ENCODE measurements at places on chromosomes 13 and 19. TPM values are rescaled to one million over a fixed set of nuclear protein-coding genes. Genes with fewer than 3 reads are reported as not detected.
A peak's percentile ranks its signal among the peaks of the same experiment; 100 is the strongest.

The ZNF610 gene
- total RNA-seq: not detected

- H3K27me3 ChIP-seq: no peaks in the 10 kb centered on the region
- no peak for DNase-seq
- peak overlapping the region; percentile 89 for H3K27ac ChIP-seq
- peaks cover 13% of the 10 kb centered on the region for H3K36me3 ChIP-seq
- H3K4me3 ChIP-seq: peak overlapping the region; percentile 71
Measured at GRCh38 chr19:13014101-13014920, 19.0 kb downstream of the NFIX start.

The TMEM38A gene
- 4.5 TPM for total RNA-seq

The ZNF414 gene
- total RNA-seq: 27.2 TPM

GRCh38 chr13:35347679-35348205, 128.7 kb downstream of the MAB21L1 start:
- H3K36me3 ChIP-seq: no peaks in the 10 kb centered on the region
- H3K27ac ChIP-seq: no peak overlapping the region
- DNase-seq: no peak
- H3K4me3 ChIP-seq: no peak overlapping the region
- no peaks in the 10 kb centered on the region for H3K4me1 ChIP-seq
- H3K27me3 ChIP-seq: no peaks in the 10 kb centered on the region

The KCNRG gene
- 0.28 TPM for total RNA-seq

DNA sequence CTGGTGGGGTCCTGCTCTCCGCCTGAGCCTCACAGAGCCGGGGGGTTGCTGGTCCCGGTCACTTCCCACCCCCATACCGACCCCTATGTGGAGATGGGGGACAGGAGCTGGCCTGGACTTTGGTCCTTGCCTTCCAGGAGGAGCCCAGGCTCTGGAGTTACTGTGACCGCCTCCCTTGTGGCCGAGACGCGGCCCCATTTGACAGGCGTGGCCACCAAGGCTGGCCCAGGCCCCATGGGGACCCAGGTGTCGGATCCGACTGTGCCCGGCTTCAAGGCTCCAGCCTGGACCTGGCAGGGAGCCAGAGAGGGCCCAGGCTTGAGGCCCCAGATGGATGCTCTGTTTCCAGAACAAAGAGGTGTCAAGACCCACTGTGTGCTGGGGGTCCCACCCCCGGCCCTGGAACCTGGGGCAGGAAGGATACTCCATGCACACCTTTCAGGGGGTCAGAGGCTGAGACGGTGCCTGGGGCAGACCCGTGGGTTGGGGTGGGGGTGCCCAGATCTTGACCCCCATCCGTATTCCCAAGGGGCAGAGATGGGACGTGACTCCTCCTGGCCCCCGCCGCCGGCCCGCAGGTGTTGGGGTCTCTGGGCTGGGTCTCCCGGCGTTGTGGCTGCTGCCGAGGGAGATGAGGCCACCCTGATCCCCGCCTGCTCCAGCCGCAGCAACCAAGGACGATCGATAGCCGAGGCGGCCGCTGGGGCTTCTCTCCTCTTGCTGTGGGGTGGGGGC, 47.8 kb upstream of the TCF3 start:
- H3K27me3 ChIP-seq: peaks cover 26% of the 10 kb centered on the region
- H3K4me1 ChIP-seq: peaks cover 6% of the 10 kb centered on the region
- no peak overlapping the region for H3K4me3 ChIP-seq
- no peak overlapping the region for H3K27ac ChIP-seq
- peaks cover 6% of the 10 kb centered on the region for H3K36me3 ChIP-seq

DNA sequence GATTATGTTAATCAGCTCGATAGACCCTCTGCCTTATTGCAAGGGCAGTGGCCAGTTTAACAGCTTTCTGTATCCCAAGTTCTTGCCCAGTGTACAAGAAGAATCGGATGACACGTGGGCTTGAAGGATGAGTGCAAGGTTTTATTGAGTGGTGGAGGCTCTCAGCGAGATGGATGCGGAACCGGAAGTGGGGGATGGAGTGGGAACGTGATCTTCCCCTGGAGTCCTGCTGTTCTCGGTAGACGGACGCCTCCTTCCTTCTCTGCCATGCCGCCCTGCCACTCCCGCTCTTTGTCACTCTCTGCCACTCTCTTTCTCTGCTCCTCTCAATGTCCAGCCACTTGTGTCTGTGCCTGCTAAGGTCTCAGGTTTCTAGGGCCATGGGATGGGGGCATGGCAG, 21.0 kb downstream of the RFXAP start:
- peaks cover 6% of the 10 kb centered on the region for H3K36me3 ChIP-seq
- no peak for DNase-seq
- no peaks in the 10 kb centered on the region for H3K27me3 ChIP-seq
- H3K4me3 ChIP-seq: no peak overlapping the region
- H3K4me1 ChIP-seq: no peaks in the 10 kb centered on the region

GRCh38 chr19:55086730-55087541, 11.3 kb downstream of the EPS8L1 start:
- DNase-seq: no peak
- no peak overlapping the region for H3K4me3 ChIP-seq
- H3K27ac ChIP-seq: no peak overlapping the region

DNA sequence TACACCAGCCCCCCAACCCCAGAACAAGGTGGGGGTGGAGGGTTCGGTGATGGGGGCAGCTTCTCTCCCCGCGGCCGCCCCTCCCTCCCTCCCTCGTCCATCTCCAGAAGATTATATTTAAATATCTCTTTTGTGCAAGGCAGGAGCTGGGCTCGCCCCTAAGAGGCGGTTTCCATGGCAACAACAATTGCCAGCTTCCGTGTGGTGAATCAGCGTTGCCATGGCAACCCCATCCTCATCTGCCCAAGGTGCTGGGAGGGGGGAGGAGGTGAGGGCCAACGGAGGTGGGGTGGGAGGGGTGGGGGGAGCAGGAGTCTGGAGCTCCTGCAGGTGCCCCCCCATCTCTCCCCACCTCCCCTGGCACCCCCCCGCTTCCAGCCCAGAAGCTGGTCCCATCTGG, 46.4 kb downstream of the CELF5 start:
- peak; percentile 45 for DNase-seq
- no peak overlapping the region for H3K27ac ChIP-seq
- H3K36me3 ChIP-seq: no peaks in the 10 kb centered on the region
- peaks cover 57% of the 10 kb centered on the region for H3K27me3 ChIP-seq
- no peak overlapping the region for H3K4me3 ChIP-seq

DNA sequence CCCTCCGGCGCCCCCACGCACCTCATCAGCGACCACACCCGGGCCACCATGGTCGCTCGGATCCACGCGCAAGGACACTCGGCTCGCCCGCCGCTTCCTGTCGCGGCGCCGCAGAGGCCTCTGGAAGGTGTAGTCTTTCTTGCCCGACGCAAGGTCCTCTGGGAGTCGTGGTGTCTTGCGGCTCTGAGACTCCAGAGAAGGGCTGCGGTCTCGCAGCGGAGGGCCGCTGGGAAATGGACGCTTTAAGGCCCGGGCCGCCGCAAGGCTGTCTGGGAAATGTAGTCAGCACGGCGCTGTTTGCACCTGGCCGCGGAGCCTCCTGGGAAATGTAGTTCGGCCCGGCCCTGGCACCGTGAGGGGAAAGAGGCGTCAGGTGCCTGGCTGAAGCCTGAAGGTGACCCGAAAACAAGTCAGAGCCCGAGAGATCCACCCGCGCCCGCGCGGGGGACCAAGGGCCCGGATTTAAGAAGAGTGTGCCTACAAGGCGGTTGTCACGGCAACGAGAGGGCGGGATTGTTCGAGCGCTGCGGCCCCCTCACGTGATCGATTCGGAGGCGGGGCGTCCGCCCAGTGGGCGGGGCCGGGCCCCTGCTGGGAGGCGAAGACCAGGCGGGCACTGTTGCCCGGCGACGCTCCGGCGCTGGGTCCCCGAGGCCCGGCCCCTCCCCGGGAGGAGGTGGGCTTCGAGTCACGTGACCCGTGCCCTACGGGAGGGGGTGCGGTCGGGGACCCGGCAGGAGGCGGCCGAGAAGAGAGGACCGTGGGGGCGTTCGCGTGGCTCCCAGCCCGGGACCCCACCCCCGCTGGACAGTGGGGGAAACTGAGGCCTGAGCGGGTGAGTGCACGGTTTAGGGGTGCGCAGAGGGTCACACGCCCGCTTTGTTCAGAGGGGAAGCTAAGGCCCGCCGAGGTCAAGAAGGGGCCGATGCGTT, at the start of the genes HSD11B1L and MICOS13:
Gene HSD11B1L (plus strand): TSS at position 591 of the 932 bp plus-strand sequence. CDS start 3,806 bp downstream, outside the sequence.
Gene MICOS13 (minus strand): TSS at position 80 of the 932 bp plus-strand sequence. CDS start 30 bp downstream, at position 50.
- peak within 1 kb of the TSS; percentile 98 for H3K27ac ChIP-seq
- DNase-seq: peak; percentile 99
- no peaks in the 10 kb centered on the region for H3K36me3 ChIP-seq

DNA sequence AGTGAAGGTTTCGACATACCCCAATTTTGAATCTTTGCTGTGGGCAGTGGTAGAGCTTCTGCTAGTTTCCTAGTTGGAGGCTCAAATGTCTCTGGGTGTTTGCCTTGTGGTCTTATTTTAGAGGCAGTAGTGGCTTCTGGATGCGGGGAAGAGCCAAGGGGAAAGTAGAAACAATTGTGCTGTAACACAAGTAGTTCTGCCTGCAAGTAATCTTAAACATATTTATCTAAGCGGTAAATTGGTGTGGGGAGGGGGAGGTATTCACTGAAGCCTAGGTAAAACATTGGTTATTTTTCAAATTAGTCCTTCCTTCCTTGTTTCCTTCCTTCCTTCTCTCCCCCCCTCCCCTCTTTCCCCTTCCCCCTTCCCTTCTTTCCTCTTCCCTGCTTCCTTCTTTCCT, at the start of gene PCDH20:
Gene PCDH20 (minus strand): TSS at position 101 of the 400 bp plus-strand sequence. CDS start 691 bp downstream, outside the sequence.
- peaks cover 9% of the 10 kb centered on the region for H3K4me1 ChIP-seq
- peak within 1 kb of the TSS; percentile 55 for H3K4me3 ChIP-seq
- H3K27me3 ChIP-seq: peaks cover 43% of the 10 kb centered on the region
- no peak within 1 kb of the TSS for H3K27ac ChIP-seq
- no peak for DNase-seq

GRCh38 chr13:97057176-97057575, 62.9 kb upstream of the OXGR1 start:
- peaks cover 42% of the 10 kb centered on the region for H3K27me3 ChIP-seq
- no peak for DNase-seq
- no peaks in the 10 kb centered on the region for H3K36me3 ChIP-seq
- no peak overlapping the region for H3K4me3 ChIP-seq
- no peaks in the 10 kb centered on the region for H3K4me1 ChIP-seq

GRCh38 chr19:49361438-49362047, 673 bp downstream of the TEAD2 start:
- H3K27me3 ChIP-seq: no peaks in the 10 kb centered on the region
- DNase-seq: peak; percentile 68
- H3K36me3 ChIP-seq: no peaks in the 10 kb centered on the region
- H3K4me3 ChIP-seq: no peak overlapping the region
- no peaks in the 10 kb centered on the region for H3K4me1 ChIP-seq
- peak overlapping the region; percentile 59 for H3K27ac ChIP-seq

DNA sequence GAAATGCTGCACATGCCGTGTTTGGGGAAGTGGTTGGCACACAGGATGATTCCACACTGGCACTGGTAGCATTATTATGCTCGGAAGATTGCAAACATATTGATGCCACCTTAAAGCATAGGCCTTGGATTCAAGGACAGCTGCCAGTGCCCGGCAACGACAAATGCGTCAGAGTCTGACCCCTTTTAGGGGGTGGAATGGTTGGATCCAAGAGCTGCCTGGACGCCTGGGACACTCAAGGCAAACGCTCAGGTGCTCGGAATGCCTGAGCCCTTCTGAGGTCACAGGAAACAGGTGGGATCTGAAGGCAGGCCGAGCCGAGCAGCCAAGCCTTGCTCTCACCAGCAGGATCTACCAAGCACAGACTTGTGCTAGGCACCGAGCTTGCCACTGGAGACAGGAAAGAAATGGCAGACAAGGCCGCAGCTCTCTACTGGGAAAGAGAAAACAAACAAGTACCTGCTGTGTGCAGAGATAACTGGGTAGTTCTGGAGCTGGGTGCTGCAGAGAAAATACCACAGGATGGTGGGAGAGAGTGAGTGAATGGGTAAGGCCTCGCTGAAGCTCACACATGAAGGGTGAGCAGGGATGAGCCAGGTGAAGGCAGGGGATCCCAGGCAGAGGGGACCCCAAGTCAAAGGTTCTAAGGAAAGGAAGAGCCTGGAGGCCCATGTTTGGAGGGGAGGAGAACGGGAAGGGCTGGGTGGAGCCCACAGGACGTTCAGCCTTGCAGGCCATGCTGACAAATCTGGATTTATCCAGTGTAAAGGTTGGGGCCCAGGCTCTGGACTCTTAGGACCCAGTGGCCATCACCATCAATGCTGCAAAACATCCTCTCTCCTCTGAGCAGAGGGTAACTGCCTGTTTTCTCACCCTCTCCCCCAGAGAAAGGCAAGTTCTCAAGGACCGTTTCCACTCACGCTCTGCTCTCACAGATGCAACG, 9.2 kb downstream of the RANBP3 start:
- H3K4me1 ChIP-seq: peaks cover 32% of the 10 kb centered on the region
- H3K27ac ChIP-seq: peak overlapping the region; percentile 84
- DNase-seq: peak; percentile 22
- H3K4me3 ChIP-seq: peak overlapping the region; percentile 59

All from MCF 10A (cell line).